ENCODE measurements at places on chromosomes 13 and 19. TPM values are rescaled to one million over a fixed set of nuclear protein-coding genes. Genes with fewer than 3 reads are reported as not detected.

DNA sequence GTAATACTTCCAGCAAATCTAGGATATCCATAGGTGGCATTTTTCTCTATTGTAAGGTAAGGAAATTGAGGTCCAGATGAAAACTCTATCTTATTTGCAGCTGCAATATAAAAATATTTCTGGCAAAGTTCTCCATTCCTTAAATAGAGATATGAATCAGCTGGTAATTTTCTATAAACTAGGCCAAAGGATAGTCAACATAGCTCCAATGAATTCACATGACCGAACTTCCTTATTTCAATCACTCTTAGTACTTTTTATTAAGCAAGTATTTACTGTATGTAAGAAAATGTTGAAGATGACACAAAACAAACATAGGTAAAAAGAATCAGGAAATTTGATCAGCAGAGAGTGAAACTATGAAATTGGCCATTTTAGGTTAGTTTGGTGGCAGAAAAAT is 13.0 kb upstream of the LCP1 start:
- no peak overlapping the region for H3K4me3 ChIP-seq
- H3K36me3 ChIP-seq: no peaks in the 10 kb centered on the region
- H3K27me3 ChIP-seq: no peaks in the 10 kb centered on the region
- no peak for DNase-seq
- H3K27ac ChIP-seq: no peak overlapping the region
- H3K4me1 ChIP-seq: no peaks in the 10 kb centered on the region

DNA sequence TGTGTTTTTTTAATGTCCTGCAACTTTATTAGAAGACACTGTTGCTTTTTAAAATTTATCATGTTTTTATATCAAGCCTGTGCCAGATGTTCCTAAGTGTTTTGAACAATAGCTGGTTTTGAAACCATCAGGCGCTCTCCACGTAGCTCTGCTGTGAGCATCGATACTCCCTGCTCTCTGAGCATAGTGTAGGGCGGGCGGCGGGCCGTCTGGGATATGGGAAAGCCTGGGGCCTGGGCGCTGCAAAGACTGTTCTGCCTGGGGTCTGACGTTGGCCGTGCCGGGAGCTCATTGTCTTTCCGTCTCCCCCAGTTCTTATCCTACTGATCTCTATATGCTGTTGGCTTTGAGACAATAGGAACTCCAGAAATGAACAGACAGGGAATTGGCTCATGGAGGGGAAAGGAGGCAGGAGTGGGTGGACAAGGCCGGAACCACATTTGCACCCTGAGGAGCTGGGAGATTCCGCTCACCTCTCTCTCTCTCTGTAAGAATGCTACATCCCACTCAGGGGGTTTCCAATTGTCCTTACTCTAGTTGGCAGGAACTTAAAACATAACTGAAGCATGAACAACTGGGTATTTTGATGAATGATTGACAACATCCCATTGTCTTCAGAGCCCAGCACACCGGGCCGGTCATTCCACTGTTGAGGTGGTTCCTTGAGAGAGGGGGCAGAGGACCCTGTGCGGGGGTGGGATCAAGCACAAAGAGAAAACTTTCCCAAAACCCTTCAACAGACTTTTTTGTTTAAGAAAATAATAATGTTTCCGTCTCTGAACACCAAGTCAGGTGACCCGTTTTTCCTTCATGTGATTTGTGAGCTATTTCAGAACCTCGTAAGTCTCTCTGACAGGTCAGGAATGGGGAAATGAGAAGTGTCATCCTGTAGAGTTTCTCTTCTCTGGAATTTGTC is 64.7 kb downstream of the COL4A2 start:
- no peak overlapping the region for H3K4me3 ChIP-seq
- H3K36me3 ChIP-seq: no peaks in the 10 kb centered on the region
- H3K27me3 ChIP-seq: no peaks in the 10 kb centered on the region
- DNase-seq: no peak
- no peaks in the 10 kb centered on the region for H3K4me1 ChIP-seq

- H3K36me3 ChIP-seq: no peaks in the 10 kb centered on the region
- H3K27ac ChIP-seq: no peak overlapping the region
- DNase-seq: no peak
Observed at GRCh38 chr13:77878190-77878589, 40.4 kb downstream of the EDNRB start.

DNA sequence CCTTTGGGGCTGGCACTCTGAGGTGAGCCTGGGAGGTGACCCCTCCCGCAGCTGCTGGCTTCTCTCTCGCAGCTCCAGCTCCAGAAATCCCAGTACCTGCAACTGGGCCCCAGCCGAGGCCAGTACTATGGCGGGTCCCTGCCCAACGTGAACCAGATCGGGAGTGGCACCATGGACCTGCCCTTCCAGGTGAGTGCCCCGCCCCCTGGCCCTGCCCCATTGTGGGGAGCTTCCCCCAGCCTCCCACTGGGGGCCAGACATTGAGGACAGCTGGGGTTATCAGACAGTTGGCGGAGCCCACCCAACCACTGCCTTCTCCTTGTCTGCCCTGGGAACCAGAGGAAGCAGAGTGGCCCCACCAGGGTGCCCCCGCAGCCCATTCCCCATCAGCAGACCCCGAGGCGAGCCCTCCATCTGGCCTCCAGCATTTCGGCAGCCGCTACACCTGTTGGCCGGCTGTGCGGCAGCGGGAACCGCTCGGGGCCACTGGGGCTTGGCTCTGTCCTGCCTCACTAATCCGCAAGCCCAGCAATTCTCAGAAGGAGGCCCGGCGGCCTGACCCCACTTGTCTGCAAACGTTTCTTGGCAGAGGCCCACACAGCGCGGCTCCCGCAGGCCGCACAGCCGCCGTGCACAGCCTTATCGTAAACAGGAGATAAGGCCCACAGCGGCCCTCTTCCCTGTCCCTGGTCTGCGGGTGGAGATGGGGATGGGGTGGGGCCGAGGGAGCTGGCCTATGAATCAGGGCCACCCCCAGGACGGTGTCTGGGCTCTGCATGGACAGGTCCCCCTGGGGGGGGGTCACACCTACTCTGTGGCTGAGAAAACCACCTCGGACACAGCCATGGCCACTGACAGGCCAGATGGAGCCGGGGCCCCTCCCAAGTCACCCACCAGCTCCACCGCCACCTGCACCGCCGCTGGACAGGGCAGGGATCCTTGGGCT is 48.0 kb downstream of the COMP start:
- DNase-seq: no peak
- peaks cover 4% of the 10 kb centered on the region for H3K36me3 ChIP-seq
- no peak overlapping the region for H3K27ac ChIP-seq
- H3K4me3 ChIP-seq: no peak overlapping the region
- H3K27me3 ChIP-seq: no peaks in the 10 kb centered on the region

DNA sequence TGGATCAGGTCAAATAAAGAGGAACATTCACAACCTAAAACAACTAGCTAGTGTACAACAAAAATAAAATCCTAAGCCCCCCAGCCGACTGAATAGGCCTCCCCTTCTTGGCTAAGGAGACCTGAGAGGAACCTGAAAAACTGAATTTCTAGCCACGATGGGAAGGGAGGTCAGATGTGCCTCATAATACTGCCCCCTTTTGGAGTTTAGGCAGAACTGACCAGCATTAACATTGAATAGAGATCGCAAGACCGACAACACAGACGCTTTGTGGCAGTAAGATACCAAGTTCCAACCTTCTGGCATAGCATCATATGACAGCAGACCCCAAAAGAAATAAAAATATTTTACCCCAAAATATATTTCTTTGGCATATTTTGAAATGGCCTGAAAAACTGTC is 15.9 kb downstream of the CBY2 start:
- DNase-seq: peak; percentile 49
- H3K36me3 ChIP-seq: no peaks in the 10 kb centered on the region
- no peak overlapping the region for H3K27ac ChIP-seq
- H3K4me1 ChIP-seq: no peaks in the 10 kb centered on the region
- H3K4me3 ChIP-seq: no peak overlapping the region

GRCh38 chr13:82436099-82436585 is 1446.1 kb downstream of the SLITRK1 start:
- H3K27ac ChIP-seq: no peak overlapping the region
- H3K27me3 ChIP-seq: no peaks in the 10 kb centered on the region
- no peak for DNase-seq
- H3K4me3 ChIP-seq: no peak overlapping the region

GRCh38 chr13:99736541-99736940 is 235.0 kb downstream of the ZIC5 start:
- H3K27me3 ChIP-seq: no peaks in the 10 kb centered on the region
- no peak for DNase-seq
- H3K27ac ChIP-seq: no peak overlapping the region
- no peaks in the 10 kb centered on the region for H3K4me1 ChIP-seq
- H3K4me3 ChIP-seq: no peak overlapping the region

- no peak overlapping the region for H3K27ac ChIP-seq
- no peak overlapping the region for H3K4me3 ChIP-seq
- no peaks in the 10 kb centered on the region for H3K36me3 ChIP-seq
- no peaks in the 10 kb centered on the region for H3K4me1 ChIP-seq
Observed at GRCh38 chr13:40363653-40364052, 302.8 kb downstream of the FOXO1 start.

GRCh38 chr13:23488442-23488841 is 54.9 kb upstream of the SACS start:
- no peaks in the 10 kb centered on the region for H3K36me3 ChIP-seq
- peaks cover 8% of the 10 kb centered on the region for H3K27me3 ChIP-seq
- peak; percentile 45 for DNase-seq
- no peak overlapping the region for H3K27ac ChIP-seq
- H3K4me3 ChIP-seq: no peak overlapping the region

DNA sequence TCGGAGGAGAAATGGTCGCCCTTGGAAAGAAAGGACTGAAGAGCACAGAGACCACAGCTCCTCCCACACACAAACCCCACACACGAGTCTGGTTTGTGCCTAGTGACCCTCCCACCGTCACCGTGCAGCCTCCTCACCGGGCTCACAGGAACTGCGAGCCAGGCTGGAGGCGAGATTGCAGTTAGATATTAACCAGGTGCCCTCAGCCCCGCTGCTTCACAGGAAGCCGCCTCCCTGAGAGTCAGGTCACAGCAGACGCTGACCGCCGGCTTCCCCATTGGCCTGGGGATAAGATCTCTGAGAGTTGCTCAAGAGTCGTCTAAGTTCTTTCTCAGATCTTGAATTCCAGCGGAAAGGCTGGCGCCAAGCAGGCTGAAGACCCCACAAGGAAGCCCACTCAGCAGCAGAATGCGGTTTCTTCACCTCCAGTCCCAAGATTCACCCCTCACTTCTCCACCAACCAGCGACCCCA is 870 bp downstream of the ZNF44 start:
- peak overlapping the region; percentile 92 for H3K27ac ChIP-seq
- peaks cover 8% of the 10 kb centered on the region for H3K4me1 ChIP-seq
- H3K4me3 ChIP-seq: peak overlapping the region; percentile 94
- no peaks in the 10 kb centered on the region for H3K27me3 ChIP-seq

DNA sequence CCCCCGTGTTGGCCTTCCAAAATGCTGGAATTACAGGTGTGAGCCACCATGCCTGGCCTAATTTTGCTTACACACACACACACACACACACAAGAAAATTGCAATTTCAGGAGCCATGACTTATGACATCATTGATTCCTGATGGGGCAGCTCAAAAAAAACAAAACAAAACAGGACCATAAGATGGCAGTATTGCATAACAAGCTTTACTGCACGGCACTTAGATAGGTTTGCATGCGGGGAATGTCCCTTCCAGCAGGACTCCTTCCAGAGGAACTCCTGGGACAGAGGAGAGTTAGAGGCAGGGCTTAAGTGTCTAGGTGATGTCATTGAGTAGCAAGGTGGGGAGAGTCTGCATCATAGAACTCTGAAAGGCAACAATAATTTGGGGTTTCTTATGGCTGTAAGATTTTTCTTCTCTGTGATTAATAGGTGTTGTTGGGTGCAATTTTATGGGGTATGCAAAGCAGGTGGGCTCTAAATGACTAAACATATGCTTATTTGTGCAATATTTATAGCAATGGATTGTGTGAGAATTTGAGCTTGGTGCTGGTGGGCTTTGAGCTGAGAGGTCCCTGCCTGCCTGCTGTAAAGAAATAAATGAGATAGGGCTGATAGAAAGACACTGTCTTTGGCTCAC is 9.0 kb upstream of the ACSBG2 start:
- no peaks in the 10 kb centered on the region for H3K27me3 ChIP-seq
- H3K36me3 ChIP-seq: no peaks in the 10 kb centered on the region
- no peak overlapping the region for H3K27ac ChIP-seq
- DNase-seq: peak; percentile 81
- peaks cover 5% of the 10 kb centered on the region for H3K4me1 ChIP-seq
- H3K4me3 ChIP-seq: no peak overlapping the region

GRCh38 chr19:33868788-33869412 is 72.2 kb downstream of the KCTD15 start:
- DNase-seq: peak; percentile 13
- no peaks in the 10 kb centered on the region for H3K4me1 ChIP-seq
- H3K27ac ChIP-seq: no peak overlapping the region
- no peaks in the 10 kb centered on the region for H3K27me3 ChIP-seq
- no peaks in the 10 kb centered on the region for H3K36me3 ChIP-seq
- no peak overlapping the region for H3K4me3 ChIP-seq

DNA sequence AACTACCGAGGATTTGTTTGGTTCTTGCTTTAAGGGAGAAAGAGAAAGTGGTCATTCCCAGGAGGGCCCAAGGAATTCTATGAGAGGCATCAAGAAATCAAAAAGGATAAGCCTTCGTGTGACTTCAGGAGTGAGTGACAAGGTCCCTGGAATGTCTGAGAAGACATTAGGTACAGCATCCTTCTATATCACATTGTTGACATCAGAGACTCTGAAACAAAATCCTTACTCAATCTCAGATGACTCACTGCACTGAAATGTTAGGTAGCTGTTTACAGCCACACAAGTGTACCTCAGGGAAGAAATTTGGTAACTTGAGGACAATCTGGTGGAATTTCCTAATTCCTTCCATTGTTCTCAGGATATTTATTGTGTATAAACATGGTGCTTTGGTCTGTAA is 7.9 kb upstream of the LGALS14 start:
- peak overlapping the region; percentile 6 for H3K27ac ChIP-seq
- H3K27me3 ChIP-seq: peaks cover 66% of the 10 kb centered on the region
- no peaks in the 10 kb centered on the region for H3K36me3 ChIP-seq
- peaks cover 11% of the 10 kb centered on the region for H3K4me1 ChIP-seq

DNA sequence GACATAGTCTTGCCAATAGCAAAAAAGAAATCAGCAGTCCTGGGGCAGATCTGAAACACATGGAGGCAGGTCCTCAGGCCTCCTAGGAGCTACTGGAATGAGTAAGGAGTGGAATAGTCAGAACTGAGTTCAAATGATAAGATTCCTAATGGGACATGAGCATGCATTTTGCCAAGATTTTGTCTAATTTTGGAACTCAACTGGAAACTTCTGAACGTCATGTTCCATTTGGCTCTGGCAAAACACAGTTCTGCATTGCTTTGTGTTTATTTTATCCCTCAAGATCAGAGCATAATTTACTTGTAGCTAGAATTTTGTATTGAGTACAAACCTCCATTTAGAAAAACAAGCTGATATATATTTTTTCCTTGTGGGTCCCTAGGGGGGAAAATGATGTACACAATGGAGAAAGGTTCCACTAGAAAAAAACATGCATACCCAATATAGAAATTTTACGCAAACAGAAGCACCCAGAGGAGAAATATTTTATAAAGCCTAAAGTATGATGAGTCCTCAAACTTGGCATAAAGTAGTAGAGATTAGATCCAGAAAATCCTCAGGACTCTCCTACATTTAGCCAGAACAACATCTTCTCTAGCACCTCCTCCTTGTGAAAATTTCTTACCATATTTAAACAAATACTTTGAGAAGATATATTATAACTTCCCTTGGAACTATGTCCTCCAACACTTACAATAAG is 149.0 kb upstream of the SERP2 start:
- H3K36me3 ChIP-seq: no peaks in the 10 kb centered on the region
- no peaks in the 10 kb centered on the region for H3K27me3 ChIP-seq
- H3K4me1 ChIP-seq: peaks cover 8% of the 10 kb centered on the region
- no peak overlapping the region for H3K27ac ChIP-seq
- H3K4me3 ChIP-seq: no peak overlapping the region

BSPH1 gene
- not detected for total RNA-seq

S1PR4 gene
- total RNA-seq: 0.39 TPM

KLF1 gene
- total RNA-seq: not detected

ZNF468 gene
- total RNA-seq: 18.7 TPM

All from MCF 10A (cell line).